ENCODE measurements at places on chromosomes 3 and 15.

- no peak for DNase-seq
Observed at GRCh38 chr3:153463895-153464294, 301.9 kb downstream of the RAP2B start.

GRCh38 chr15:60854858-60855564 is 374.1 kb downstream of the RORA start:
- DNase-seq, result no peak

- DNase-seq, result no peak
Observed at GRCh38 chr3:107211608-107212007, 165.6 kb upstream of the CCDC54 start.

DNA sequence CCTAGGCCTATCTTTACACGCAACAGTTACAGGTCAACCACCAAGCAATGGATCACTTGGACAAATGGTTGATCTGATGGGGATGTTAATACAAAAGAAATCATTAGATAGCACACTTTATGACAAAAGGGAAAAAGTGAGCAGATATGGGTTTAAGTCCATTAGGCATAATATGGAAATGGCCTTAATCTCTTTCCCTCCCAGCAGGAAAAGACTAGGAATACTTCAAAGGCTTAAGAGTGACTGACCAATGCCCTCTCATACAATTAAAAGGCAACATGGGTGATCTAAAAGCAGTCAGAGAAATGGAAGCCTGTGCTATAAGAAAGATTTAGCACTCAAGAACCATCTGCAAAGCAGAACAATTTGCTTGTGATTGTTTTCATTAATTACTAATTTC is 3.3 kb downstream of the PRTG start:
- no peak for DNase-seq

DNA sequence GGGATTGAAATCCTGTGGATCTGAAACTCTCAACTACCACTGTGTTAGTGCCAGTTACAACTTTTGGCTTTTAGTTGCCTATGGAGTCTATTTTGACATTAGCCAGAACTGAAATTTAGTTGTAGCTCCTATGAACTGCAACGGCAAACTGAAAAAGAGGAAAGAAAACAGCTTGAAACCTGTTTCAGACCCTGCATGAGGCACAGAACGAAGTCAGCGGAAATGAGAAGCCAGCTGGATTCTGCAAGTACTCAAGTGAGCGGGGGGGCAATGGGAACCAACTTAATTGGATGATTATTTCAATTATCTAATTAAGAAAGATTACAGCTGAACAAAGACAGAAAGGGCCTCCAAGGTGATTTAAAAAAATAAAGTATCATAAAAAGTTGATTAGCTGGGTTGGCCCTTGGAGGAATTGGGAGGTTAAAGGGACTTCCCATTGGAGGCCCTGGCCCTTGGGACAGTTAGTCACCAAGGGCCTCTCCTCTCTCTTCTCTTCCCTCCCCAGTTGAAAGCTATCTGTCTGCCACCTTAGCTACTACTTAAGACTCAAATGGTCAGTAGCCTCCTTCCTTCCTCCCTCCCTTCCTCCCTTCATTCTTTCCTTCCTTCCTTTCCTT is 352.1 kb downstream of the SHQ1 start:
- no peak for DNase-seq

GRCh38 chr3:94821241-94821640 is 758.4 kb downstream of the NSUN3 start:
- no peak for DNase-seq

GRCh38 chr3:126896968-126897367 is 85.9 kb upstream of the PLXNA1 start:
- no peak for DNase-seq

- DNase-seq, result no peak
Observed at GRCh38 chr3:28743831-28744230, 395.2 kb upstream of the AZI2 start.
